ENCODE measurements at places on chromosomes 13 and 19. TPM values are rescaled to one million over a fixed set of nuclear protein-coding genes. Genes with fewer than 3 reads are reported as not detected.

The CEACAM20 gene
- 0.33 TPM for total RNA-seq

The COG3 gene
- 30.7 TPM for total RNA-seq

The ATP4A gene
- not detected for total RNA-seq

The LRG1 gene
- 0.86 TPM for total RNA-seq

The SOX21 gene
- total RNA-seq: not detected

The ZNF805 gene
- 23.8 TPM for total RNA-seq

The GPR42 gene
- not detected for total RNA-seq

The MBD3L2 gene
- not detected for total RNA-seq

The MAP4K1 gene
- 0.19 TPM for total RNA-seq

The SIGLEC5 gene
- total RNA-seq: not detected

The GSX1 gene
- total RNA-seq: not detected

The ACP7 gene
- total RNA-seq: not detected

The OR7D2 gene
- total RNA-seq: not detected

The SPRY2 gene
- 25.5 TPM for total RNA-seq

The IGFL3 gene
- not detected for total RNA-seq

Data from vein endothelial cell (primary cell).